ENCODE measurements at places on chromosomes 13 and 19. TPM values are rescaled to one million over a fixed set of nuclear protein-coding genes. Genes with fewer than 3 reads are reported as not detected.

Gene OR7D4
- not detected for total RNA-seq

Gene KDELR1
- total RNA-seq, result 32.2 TPM

Gene TFPT
- 10.1 TPM for total RNA-seq

Gene SPC24
- total RNA-seq, result 0.59 TPM

Gene RAB20
- 0.89 TPM for total RNA-seq

Gene SLC7A9
- total RNA-seq, result not detected

Gene TTYH1
- total RNA-seq, result not detected

Gene SHISA7
- total RNA-seq, result not detected

Gene PINLYP
- total RNA-seq, result not detected

Gene ZNF566
- total RNA-seq, result 6.3 TPM

Gene MYO1F
- 66.7 TPM for total RNA-seq

Data from CD4-positive, alpha-beta T cell (primary cell).